Stimulated activated CD4-positive, alpha-beta T cell treated with anti-CD3 and anti-CD28 coated beads, Interleukin-2, amount 100 ng/mL, for 48 hours (primary cell): ENCODE measurements at places on chromosomes 5 and 9.

DNA sequence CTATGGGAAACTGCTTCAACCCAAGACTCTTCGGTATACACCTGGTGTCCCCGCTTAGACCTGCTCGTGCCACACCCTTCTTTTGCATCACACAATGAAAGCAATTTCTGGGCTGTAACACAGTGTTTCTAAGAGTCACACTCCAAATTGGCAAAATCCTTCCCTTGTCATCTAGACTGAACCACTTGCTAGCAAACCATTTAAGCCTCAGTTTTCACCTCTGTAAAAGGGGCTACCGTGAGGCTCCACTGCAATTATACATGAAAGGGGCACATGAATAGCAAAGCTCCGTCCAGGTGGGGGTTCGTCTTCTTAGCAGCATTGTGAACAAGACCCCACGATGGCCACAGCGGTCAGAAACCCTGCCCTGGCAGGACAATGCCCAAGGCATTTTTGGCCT lies 166.8 kb downstream of the PAX5 start:
- DNase-seq: no peak

DNA sequence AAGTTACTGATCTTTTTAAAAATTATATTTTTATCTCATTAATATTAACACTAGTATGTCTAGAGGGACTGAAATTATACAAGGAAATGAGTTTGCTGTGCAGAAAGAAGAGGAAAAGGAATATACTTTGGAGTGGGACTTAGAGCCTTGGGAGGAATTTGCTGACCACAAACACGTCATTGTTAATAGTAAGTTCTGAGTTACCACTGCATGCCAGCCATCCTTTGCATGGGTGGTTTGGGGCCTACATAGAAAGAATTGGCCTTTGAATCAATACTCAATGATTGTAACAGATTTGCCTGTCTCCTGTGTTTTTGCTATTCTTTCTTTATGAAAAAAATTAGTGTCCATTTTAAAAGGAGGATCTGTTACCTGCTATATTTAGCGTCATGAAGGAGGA lies 232.6 kb upstream of the TNC start:
- no peak for DNase-seq

- peak; percentile 25 for DNase-seq
These were observed 438 bp downstream of the NSUN2 start for GRCh38 chr5:6632324-6632887.

DNA sequence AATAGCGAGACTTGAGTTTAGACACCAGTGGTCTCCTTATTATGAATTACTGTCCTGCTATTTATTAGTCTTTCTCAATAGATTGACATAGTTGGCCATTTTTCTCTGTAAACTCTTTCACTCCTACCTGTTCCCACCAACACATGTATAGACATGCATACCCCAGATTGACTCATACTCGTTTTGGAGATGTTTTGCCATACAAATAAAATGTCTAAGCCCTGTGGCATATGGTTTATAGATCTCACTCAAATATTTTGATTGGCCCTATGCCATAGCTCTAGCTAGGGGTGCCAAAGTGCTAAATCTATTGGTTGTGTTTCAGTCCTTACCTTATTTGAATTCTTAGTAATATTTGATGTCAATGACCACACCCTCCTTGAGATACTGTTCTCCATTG lies 42.3 kb downstream of the CAMK4 start:
- no peak for DNase-seq

- no peak for DNase-seq
These were observed 124.2 kb upstream of the GAS1 start for GRCh38 chr9:87071473-87071872.
